ENCODE measurements at places on chromosomes 2 and 18. TPM values are rescaled to one million over a fixed set of nuclear protein-coding genes. Genes with fewer than 3 reads are reported as not detected.

The IL1RN gene
- total RNA-seq, result not detected

The AQP12B gene
- total RNA-seq, result not detected

The C1QL2 gene
- total RNA-seq, result not detected

The LYPD6B gene
- 0.47 TPM for total RNA-seq

The CLEC4F gene
- not detected for total RNA-seq

The CD207 gene
- not detected for total RNA-seq

The SIX2 gene
- total RNA-seq, result 19.5 TPM

The CRYBA2 gene
- total RNA-seq, result not detected

The PXDN gene
- 356 TPM for total RNA-seq

The PLCL1 gene
- total RNA-seq, result 5.8 TPM

The PPP1R1C gene
- not detected for total RNA-seq

The ABCG8 gene
- not detected for total RNA-seq

The GPR148 gene
- not detected for total RNA-seq

The GATA6 gene
- total RNA-seq, result 89.5 TPM

The CSRNP3 gene
- 1.2 TPM for total RNA-seq

The RPRM gene
- total RNA-seq, result 1.2 TPM

The CIDEA gene
- not detected for total RNA-seq

The GPD2 gene
- total RNA-seq, result 36.6 TPM

The ANTXR1 gene
- 81.8 TPM for total RNA-seq

The OTOS gene
- not detected for total RNA-seq

The C2orf72 gene
- total RNA-seq, result 0.70 TPM

The ARHGAP15 gene
- not detected for total RNA-seq

The IHH gene
- not detected for total RNA-seq

The MEP1B gene
- total RNA-seq, result not detected

The ACKR3 gene
- 15.8 TPM for total RNA-seq

The ABCA12 gene
- total RNA-seq, result not detected

The SLC4A5 gene
- total RNA-seq, result not detected

The GCKR gene
- not detected for total RNA-seq

The CGREF1 gene
- total RNA-seq, result 10.2 TPM

The CD8B2 gene
- not detected for total RNA-seq

The CPLX4 gene
- not detected for total RNA-seq

The CYP1B1 gene
- 22.1 TPM for total RNA-seq

The GBX2 gene
- total RNA-seq, result not detected

The INHA gene
- total RNA-seq, result 1.1 TPM

The HIBCH gene
- total RNA-seq, result 9.4 TPM

The PLGLB1 gene
- 0.93 TPM for total RNA-seq

The HOXD1 gene
- total RNA-seq, result not detected

The POMC gene
- 6.1 TPM for total RNA-seq

The ODC1 gene
- total RNA-seq, result 73.6 TPM
